Mesendoderm (in vitro differentiated cells): ENCODE measurements at places on chromosomes 3 and 15.

DNA sequence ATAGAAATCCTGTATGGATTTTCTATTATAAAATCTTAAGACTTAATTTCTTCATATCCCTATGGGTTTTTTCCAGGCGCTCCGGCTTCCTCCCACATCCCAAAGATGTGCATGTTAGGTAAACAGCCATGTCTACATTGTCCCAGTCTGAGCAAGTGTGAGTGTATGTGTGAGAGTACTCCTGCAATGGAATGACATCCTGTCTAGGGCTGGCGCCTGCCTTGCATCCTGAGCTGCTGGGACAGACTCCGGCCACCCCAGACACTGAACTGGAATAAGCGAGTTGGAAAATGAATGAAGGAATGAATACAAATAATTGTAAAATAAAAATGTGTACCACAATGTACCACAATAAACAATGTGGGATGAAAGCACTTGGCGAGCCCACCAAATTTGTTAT is 69.2 kb downstream of the RFTN1 start:
- no peak for DNase-seq

GRCh38 chr3:16994854-16995525 is 110.2 kb downstream of the PLCL2 start:
- DNase-seq, result peak; percentile 21

DNA sequence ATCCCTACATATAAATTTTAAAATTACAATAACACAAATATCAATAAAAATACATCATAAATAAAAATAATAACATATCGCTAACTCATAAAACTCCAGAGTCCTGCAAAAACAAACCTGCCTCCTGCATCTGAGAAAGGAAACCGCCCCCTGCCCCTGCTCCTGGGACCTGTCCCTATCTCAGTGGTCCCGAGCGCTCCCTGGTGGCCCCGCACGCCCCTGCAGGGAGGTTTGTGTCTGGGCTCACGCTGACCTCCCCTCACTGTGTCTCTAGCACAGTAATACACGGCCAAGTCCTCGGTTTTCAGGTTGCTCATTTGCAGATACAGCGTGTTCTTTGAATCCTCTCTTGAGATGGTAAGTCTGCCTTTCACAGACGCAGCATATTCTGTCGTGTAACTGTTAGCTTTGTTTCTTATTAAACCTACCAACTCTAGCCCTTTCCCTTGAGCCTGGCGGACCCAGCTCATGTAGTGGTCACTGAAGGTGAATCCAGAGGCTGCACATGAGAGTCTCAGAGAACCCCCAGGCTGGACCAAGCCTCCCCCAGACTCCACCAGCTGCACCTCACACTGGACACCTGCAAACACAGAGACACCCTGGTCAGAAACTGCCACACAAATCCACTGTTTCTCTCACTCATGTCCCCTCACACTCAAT is 554.1 kb downstream of the GOLGA6L6 start:
- DNase-seq, result peak; percentile 0

GRCh38 chr15:58431221-58432149 is at the start of gene LIPC:
LIPC (plus strand) TSS chr15:58431991; CDS start chr15:58432033, 42 bp downstream.
- DNase-seq, result no peak

- no peak for DNase-seq
Measured at GRCh38 chr15:101156061-101156460, 95.8 kb downstream of the CHSY1 start.

- DNase-seq, result peak; percentile 71
Measured at GRCh38 chr3:38579141-38579540, 70.3 kb downstream of the SCN5A start.
